ENCODE measurements at places on chromosomes 16 and 17.

DNA sequence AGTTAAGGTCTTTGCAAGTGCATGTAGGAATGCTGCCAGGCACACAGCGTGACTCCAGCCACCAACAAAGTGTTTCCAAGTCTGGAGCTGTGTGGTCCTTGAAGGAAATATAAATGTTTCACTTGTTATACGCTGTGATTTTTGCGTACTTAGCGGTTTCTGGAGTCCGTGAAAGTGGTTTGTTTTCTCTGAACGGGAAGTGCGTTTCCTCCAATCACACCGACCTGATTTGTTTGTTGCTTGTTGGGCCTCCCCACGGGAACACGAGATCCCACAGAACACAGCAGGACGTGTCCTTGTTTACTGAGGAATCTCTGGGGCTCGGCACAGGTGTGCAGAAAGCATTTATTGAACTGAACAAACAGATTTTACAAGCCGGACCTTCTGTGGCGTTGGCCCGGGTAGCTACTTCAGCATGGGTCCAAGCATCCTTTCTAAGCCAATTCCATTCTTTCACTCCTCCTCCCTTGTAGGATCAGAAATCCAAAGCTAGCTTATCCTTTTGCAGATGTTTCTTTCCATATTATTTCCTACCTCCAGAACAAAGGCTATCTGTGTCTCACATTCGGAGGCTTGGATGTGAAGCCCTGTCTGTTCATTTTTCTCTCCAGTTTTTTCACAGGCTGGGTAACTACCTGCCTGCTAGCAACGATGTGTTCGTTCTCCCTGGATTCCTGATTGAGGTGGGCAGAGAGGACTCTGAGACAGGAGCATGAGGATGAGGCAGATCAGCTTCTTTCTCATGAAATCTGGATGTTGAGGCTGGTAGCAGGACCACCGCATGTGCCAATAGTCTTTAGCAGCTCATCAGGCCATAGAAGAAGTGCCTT lies 44.6 kb downstream of the ABAT start:
- DNase-seq: no peak

DNA sequence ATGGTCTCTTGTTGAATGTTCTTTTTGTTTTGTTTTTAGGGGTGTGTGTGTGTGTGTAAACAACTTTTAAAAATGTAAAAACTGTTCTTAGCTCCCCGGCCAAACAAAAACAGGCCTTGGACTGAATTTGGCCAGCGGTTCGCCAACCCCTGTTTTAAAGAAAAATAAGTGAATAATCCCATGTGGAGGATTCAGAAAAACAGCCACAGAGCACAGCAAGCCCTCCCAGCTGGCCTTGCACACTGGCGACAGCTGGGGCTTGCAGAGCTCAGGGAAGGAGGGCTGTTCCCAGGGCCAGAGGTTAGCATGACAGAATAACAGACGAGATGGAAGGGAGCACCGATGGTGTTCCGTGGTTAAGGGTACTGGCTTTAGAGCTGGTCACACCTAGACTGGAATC lies 39.0 kb downstream of the EMP2 start:
- no peak for DNase-seq

GRCh38 chr17:17580662-17581470 lies 10.6 kb downstream of the PEMT start:
- DNase-seq: peak; percentile 22

DNA sequence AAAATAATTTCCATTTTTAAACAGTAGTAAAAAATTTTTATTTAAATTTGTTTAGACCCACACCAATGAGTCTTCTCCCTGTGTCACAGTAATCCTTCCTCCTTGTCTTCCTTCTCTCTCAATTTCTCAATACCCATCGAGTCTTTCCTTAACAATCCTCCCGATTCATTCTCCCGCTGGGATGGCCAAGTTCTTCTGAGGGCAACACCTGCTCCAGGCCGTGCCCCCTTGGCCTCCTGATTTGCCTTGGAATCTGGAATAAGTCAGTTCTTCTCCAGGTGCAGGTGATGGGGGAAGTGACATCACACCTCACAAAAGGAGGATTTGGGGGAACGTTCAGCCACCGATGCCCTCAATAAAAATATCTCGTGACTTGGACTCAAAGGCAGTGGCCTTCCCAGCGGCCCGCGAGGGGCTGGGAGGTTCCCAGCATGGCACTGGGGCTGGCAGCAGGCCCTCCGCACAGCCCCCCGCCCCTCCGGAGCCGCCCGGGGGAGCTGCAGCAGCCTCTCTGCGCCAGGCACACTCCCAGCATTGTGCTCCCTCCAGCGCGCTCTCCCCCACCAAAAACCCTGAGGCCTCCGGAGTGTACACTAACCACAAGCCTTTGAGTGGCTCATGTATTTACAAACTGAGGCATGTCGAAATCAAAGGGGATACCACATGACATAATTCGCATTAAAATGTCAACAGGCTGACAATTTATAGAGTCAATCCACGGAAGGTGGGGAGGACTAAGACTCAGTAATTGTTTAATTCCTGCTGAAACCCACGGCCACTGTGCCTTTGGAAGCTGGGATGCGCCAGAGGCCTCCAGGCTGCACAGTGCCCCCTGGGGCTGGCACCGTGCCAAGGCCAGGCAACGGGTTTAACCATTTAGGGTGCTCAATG lies 120.5 kb downstream of the ZFHX3 start:
- DNase-seq: peak; percentile 84

GRCh38 chr17:7916808-7917207 lies 719 bp upstream of the RNF227 start:
- DNase-seq: peak; percentile 72

GRCh38 chr17:5958850-5959249 lies 111.3 kb upstream of the WSCD1 start:
- no peak for DNase-seq

DNA sequence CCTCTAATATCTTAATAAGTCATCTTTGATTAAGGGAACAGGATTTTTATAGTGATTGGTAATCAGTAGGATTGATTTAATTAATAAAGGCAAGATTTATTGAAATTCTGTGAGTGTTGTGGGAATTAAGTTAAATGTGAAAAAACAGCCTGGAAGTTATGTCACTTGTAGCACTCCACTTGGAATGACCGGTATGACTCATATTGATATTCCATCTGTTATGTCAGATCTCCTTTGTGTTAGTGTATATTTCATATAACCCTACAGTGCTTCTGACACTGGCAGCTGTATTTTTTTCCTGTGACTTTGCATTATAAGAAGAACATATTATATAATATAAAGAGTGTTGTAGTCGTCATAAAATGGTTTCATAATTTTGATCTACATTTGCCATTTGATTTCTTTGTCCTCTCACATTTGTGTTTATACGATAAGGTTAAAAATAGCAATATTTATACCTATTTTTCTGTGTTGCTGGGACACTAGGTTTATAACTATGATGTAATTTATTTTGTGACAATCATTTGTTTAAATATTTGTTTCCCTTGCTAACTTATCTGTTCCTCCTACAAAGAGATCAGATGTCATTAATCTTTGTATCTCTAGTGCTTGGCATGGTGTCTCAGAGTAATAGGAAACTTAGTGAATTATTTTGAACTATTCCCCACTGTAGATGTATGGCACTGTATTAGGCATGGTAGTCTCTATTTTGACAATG lies 249.0 kb downstream of the BCAS3 start:
- DNase-seq: peak; percentile 34

- no peak for DNase-seq
Observed at GRCh38 chr17:54466875-54467274, 433.8 kb upstream of the TOM1L1 start.

DNA sequence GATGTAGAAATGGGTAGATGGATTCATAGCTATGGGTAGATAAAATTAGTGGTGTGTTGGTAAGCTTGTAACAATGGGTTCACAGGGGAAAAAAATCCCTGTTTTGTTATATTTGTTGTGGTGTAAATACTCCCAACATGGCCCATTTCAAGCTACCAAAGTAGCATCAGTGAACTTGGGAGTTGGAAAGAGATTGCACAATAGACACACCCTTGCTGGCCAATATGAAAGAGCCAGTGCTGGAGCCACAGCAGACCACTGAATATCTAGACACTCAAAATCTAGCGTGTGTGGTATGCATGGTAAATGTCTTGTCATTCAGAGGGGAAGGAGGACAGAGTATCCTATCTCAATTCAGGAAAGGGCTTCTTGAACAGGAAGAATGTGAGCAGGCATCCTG lies 565.1 kb upstream of the SALL1 start:
- DNase-seq: no peak
